Activated naive CD8-positive, alpha-beta T cell treated with anti-CD3 and anti-CD28 coated beads for 36 hours (primary cell): ENCODE measurements at places on chromosomes 3 and 15. TPM values are rescaled to one million over a fixed set of nuclear protein-coding genes. Genes with fewer than 3 reads are reported as not detected.

CHRM5 gene
- total RNA-seq, result not detected

ITGA11 gene
- 1.7 TPM for total RNA-seq

POMGNT2 gene
- 12.1 TPM for total RNA-seq

STRIT1 gene
- total RNA-seq, result not detected

MUC20 gene
- total RNA-seq, result 0.26 TPM

P2RY1 gene
- 0.52 TPM for total RNA-seq

RBM5 gene
- 99.8 TPM for total RNA-seq

ADPRH gene
- 5.8 TPM for total RNA-seq

PLCH1 gene
- 1.2 TPM for total RNA-seq

SAXO2 gene
- 2.4 TPM for total RNA-seq

C3orf85 gene
- total RNA-seq, result not detected

ZNF80 gene
- 0.82 TPM for total RNA-seq

COL8A1 gene
- not detected for total RNA-seq

ETFA gene
- 166 TPM for total RNA-seq

CYP1A2 gene
- total RNA-seq, result not detected

FBXW12 gene
- not detected for total RNA-seq

PARP15 gene
- total RNA-seq, result 8.7 TPM

CCDC66 gene
- total RNA-seq, result 32.9 TPM

POC1A gene
- total RNA-seq, result 23.8 TPM

GOLGA6B gene
- not detected for total RNA-seq

PLSCR1 gene
- total RNA-seq, result 86.5 TPM

SERPINI2 gene
- total RNA-seq, result not detected

DLL4 gene
- total RNA-seq, result not detected
